T-helper 2 cell treated with Interferon-gamma antibody and Interleukin-4, amounts not matched to agents 5 μg/mL and 100 μg/mL, for 36 hours (primary cell): ENCODE measurements at places on chromosomes 5 and 9.

- DNase-seq = no peak
These were observed 163.6 kb upstream of the FTMT start for GRCh38 chr5:121688126-121688525.

GRCh38 chr5:1186351-1187233 is 14.8 kb upstream of the SLC6A19 start:
- DNase-seq = no peak

GRCh38 chr5:129639331-129639730 is 108.6 kb upstream of the MINAR2 start:
- no peak for DNase-seq

DNA sequence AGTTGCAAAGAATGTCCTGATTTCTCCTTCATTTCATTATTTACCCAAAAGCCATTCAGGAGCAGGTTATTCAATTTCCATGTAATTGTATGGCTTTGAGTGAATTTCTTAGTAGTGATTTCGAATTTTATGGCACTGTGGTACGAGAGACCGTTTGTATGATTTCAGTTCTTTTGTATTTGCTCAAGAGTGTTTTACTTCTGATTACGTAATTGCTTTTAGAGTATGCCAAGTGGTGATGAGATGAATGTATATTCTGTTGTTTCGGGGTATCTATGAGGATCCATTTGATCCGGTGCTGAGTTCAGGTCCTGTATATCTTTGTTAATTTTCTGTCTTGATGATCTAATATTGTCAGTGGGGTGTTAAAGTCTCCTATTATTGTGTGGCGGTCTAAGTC is 41.2 kb downstream of the INSL6 start:
- DNase-seq = no peak

GRCh38 chr5:9244417-9244816 is 301.5 kb downstream of the SEMA5A start:
- DNase-seq = no peak

- DNase-seq = no peak
These were observed 20.5 kb downstream of the SLC1A1 start for GRCh38 chr9:4510546-4511322.

GRCh38 chr9:14424983-14425382 is 111.0 kb upstream of the NFIB start:
- no peak for DNase-seq

DNA sequence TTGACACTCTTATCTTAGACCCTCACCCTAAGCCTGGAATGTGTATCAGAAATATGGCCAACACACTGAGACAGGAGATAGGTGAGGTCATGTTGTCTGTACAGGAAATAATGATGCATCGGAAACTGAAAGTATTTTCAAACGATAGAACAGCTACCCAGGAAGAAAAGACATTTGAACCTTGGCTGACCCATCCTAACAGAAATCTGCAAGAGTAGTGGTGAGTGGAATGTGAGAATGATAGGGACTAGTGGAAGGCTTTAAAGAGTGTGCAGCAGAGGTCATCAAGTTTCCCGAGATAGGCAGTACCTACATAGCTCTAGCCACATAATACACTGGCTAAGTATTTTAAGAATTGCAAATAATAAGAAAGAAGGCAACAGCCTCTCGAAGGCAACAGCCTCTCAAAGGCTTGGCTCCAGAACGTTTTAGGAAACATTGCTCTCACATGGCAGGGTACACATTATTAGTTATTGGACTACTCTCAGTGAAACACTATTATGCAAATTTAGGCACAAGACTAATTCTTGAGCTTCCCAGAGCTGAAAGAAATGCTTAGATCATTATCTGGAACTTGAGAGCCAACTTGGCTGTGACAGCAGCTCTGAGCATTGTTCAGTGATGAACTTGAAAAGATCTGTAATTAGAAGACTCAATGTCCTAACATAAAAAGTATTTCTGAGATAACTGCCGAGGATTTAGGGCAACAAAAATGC is 133.1 kb upstream of the FBXL7 start:
- DNase-seq = no peak

GRCh38 chr5:159224471-159224870 is 15.1 kb upstream of the RNF145 start:
- no peak for DNase-seq

DNA sequence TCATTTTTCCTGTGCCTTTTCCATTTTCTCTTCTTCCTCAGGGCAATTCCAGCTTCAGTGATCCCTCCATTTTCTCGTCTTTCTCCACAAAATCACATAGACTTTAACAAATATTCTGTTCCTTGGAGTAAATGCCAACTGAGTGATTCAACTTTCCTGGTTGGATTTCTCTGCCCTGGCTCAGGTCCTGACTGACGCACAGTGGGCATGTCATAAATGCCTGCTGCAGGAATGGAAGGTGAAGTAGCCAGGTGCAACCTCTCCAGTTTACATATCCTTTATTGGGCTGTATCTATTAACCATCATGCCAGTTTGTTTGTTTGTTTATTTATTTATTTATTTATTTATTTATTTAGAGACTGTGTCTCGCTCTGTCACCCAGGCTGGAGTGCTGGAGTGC is 95.1 kb downstream of the MEF2C start:
- no peak for DNase-seq

DNA sequence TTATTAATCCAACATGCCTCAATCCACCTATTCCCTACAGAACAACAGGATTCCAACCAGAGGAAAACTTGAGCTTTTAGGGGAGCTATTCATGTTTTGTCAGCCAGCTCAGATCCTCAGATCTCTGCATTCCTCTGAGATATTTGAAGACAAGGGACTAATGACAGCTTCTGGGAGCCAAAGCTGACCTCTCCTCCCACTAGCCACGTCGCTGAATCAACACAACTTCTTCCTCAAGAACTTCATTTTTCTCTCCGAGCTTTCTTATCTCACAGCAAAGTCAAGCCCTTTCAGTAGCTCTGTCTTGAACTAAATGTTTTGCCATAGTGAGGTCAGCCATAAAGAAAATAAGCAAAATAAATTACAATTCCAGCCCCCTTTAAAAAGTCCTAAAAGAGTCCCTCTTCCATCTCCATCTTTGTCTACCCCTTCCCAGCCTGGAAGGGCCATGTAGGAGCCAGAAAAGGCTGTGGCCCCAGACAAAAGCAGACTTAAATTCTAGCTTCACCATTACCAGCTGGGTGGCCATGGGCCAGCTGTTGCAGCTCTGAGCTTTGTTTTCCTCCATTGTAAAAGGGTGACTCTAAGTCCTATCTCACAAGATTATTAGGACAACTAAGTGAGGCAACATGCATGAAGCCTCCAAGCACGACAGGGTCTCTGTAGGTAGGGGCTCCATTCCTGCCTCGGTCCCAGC is 65.0 kb downstream of the HSD17B3 start:
- DNase-seq = no peak

GRCh38 chr9:68532131-68532530 is 8.6 kb downstream of the TMEM252 start:
- no peak for DNase-seq

- DNase-seq = no peak
These were observed 2.5 kb downstream of the SH3TC2 start for GRCh38 chr5:149060325-149060724.

- DNase-seq = no peak
These were observed 28.0 kb upstream of the TXN start for GRCh38 chr9:110284211-110284844.

- no peak for DNase-seq
These were observed 2.1 kb upstream of the HSPA4 start for GRCh38 chr5:133049726-133050048.

DNA sequence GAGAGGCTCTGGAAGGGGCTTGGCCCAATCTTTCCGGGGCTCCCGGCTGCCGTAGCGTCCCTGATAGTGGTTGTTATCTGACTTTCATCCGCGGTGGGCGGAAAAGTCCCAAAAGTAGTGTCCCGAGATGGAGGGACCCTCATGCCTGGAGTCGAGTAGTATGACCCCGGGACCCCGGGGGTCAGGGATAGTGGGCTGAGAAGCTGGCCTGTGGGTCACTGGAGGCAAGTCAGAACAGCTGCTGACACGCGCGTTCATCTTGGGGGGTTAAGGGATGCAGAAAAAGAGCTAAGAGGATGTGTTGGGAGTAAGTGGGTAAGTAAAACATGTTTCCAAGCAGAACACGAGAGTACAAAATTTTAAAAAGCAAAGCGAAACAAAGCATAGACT is 123.4 kb downstream of the TMEM161B start:
- no peak for DNase-seq

- DNase-seq = no peak
These were observed 294.3 kb downstream of the TLE1 start for GRCh38 chr9:81394881-81395675.

GRCh38 chr5:34522599-34523386 is 133.3 kb upstream of the RAI14 start:
- peak; percentile 22 for DNase-seq

GRCh38 chr5:143008809-143009521 is 238.8 kb downstream of the ARHGAP26 start:
- DNase-seq = peak; percentile 90

- DNase-seq = no peak
These were observed 180.7 kb upstream of the RAI14 start for GRCh38 chr5:34475249-34475966.

GRCh38 chr5:172837640-172838039 is 3.6 kb downstream of the ERGIC1 start:
- no peak for DNase-seq

DNA sequence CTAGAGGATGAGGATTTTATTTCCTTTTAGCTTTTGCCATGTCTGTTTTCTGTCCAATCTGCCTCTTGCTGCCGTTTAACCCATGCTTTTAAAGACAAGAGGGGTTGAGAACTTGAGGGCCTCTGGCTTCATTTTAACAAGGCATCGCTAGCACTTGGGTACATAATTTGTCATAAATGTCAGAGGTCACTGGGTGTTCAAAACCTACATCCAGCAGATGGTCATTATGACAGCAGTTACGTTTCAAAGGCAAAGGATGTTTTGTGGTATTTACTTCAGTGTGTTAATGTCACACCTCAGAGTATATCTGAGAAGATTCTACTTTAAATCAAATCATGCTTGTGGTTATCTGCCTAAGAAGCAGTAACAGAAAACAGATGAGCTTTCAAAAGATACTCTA is 918.3 kb downstream of the NR2F1-AS1 start:
- DNase-seq = no peak

DNA sequence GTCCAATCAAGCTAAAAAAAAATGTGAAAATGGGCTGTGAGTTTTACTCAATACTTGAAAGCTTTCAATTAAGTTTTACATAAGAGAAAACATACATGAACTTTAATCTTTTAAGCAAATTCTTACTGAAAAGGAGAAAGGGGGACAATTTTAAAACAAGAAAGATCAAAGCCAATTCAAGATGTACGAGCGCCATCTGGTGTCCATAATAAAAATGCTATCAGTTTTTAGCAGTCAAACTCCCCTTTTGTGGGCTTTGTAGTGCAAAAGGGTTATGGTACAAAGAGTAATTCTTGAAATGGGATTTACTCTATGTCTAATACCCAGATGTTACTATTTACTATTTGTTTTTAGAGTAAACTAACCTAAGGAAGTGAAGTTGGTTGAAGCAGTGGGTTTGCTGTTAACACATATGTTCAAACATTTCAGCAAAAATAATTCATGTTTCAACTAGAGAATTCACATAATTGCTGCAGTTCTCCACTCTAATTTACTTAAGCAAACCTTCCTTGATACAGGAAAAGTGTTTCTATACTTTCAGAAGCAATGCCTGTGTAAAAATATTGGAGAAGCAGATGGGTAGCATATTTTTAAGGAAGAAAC is 228.2 kb upstream of the TYRP1 start:
- no peak for DNase-seq

GRCh38 chr5:67073045-67073680 is 123.4 kb downstream of the CD180 start:
- DNase-seq = no peak

- no peak for DNase-seq
These were observed 1.9 kb downstream of the SPRY4 start for GRCh38 chr5:142322747-142323479.

GRCh38 chr5:95439801-95440493 is 48.8 kb downstream of the FAM81B start:
- no peak for DNase-seq

GRCh38 chr5:62284946-62285891 is 20.8 kb upstream of the KIF2A start:
- DNase-seq = peak; percentile 88

- DNase-seq = no peak
These were observed 1634.3 kb downstream of the MAT2B start for GRCh38 chr5:165139721-165140120.

- no peak for DNase-seq
These were observed 850.6 kb upstream of the WWC1 start for GRCh38 chr5:167440846-167441245.

- DNase-seq = no peak
These were observed 33.4 kb downstream of the SLCO4C1 start for GRCh38 chr5:102262688-102263087.

DNA sequence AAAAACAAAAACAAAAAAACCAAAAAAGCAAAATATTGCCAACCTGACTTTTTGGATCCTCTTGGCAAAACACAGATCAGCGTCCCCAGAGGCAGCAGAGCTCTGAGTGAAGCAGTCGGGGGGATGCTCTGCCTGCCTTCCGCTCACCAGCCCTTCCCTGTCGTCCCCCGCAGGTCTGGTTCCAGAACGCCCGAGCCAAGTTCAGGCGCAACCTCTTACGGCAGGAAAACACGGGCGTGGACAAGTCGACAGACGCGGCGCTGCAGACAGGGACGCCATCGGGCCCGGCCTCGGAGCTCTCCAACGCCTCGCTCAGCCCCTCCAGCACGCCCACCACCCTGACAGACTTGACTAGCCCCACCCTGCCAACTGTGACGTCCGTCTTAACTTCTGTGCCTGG is 20.7 kb downstream of the LHX2 start:
- DNase-seq = no peak

DNA sequence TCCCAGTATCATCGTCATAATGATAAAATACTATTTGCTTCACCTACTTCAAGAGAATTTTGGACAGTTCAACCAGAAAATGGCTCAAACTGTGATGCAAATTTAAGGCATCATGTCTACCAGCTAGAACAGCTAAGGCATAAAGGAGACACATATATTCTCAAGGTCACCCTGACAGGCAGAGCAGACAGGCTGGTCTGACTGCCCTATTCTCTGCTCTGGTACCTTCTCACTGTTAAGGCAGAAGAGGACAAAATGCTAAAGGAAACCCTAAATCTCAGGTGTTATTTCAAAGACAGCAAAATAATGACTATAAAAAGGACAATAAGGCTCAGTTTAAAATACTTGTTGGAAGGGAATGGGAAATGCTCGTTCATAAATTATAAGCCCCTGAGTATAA is 87.2 kb downstream of the MRPS27 start:
- DNase-seq = no peak

DNA sequence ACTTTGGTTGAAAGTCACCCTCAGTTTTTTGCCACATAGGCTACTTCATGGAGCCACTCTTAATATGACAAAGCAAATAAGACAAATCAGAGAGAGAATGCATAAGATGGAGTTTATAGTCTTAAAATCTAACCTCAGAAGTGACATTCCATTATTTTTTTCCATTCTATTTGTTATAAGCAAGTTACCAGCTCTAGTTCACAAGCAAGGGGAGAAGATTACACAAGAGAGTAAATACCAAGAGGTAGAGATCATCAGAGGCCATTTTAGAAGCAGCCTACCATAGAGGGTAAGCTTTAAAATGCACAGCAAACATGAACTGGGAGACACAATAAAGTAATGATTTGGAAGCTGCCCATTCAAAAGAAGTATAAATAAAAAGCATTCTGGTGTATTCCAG is 651.3 kb upstream of the MEF2C start:
- DNase-seq = no peak
